Coronary artery (tissue), 2 donors: ENCODE measurements at places on chromosomes 11 and 22.

DNA sequence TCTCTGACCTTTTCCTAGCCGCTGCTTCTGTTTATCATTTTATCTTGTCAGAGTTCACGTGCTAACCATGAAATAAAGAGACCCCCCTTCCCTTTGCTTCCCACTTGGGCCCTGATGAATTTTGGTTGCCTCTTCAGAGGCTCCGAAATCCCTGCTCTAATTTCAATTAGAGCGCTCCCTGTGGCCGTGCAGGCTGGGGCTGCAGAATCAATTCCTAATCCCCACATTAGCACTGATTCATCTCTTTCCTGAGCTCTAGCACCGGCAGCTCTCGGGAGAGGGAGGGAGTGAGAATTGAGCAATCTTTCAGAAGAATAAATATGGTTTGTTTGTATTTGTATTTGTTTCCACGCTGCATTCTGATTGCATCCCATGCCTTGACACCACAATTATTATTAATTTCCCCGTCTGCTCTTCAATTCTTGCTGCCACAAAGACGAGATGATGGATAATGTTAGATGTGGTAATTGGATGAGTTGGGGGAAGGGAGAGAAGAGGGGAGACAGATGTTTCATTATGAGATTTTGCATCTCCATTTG lies 76.9 kb downstream of the NTM start:
- no peak for DNase-seq

DNA sequence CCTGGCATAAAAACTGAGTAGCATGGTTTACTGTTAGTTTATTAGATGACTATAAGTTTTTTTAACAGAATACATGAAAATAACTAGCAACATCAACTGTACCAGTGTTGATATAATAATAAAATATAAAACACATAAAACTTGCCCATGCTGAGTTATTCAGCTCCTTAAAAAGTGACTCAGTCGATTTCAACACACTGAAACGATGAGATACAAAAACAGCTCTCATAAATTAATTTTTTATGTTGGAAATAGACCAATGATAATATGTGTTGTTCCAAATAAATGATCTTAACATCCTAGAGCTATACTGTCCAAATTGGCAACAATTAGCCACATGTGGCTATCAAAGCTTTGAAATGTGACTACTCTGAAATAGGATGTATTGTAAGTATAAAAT lies 15.9 kb downstream of the PDGFD start:
- DNase-seq, result no peak

DNA sequence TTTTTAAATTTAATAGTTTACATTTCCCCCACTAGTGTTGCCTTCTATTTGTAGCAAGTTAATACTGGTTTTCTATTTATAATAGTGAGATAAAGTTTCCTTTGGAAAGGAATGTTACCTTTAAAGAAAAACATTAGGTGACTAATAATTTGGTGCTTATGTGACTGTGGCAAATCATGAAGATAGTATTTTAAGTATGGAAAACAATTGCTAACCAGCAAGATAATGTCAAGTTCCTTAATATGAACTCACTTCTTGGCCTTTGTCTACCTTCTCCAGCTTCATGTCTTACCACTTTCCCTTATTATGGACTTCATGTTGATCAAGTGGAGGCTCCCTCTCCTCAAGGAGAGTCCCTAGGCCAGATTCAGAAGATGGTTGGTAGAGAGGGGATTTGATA lies 27.2 kb downstream of the ARHGEF12 start:
- no peak for DNase-seq

DNA sequence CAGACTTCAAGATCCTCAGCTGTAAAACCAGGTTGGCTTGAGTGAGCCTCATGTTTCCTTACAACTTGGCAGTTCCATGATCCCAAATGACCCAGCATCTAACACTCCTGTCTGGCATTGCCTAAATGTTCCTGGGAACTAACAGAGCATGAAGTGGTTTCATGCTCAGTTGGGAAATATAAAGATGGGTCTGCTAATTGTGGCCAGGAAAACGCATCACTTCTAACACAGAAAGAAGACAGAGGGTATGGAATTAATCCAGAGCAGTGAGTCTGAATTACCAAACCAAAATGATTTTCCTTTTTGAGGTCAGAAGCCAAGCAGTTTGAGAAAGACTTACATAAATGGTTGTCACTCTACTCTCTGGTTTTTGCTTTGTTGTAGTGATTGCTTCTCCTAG lies 60.5 kb upstream of the MMP13 start:
- no peak for DNase-seq

DNA sequence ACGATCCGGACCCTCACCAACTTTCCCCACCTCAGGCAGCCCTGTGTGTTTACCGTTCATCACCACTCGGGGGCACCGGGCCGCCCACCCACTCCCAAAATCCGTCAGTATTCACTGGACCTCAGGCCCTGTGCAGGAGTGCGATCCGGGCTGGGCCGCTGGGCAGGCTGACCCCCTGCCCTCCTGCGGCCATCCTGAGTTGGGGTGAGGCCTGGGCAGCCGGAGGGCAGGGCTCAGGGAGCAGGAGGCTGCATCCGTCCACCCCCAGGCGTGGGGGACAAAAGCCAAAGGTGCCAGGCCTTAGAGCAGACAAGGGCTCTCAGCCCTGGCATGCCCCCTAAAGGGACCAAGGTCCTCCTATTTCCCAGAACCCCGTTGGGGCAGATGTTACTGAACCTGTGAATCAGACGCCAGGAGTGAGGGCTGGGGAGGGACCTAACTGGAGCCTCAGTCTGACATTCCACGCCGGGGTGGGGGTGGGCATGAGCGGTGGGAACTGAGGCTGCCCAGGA lies 16.8 kb upstream of the TMEM191C start:
- no peak for DNase-seq

GRCh38 chr22:29187831-29188230 lies 17.9 kb upstream of the EMID1 start:
- no peak for DNase-seq

DNA sequence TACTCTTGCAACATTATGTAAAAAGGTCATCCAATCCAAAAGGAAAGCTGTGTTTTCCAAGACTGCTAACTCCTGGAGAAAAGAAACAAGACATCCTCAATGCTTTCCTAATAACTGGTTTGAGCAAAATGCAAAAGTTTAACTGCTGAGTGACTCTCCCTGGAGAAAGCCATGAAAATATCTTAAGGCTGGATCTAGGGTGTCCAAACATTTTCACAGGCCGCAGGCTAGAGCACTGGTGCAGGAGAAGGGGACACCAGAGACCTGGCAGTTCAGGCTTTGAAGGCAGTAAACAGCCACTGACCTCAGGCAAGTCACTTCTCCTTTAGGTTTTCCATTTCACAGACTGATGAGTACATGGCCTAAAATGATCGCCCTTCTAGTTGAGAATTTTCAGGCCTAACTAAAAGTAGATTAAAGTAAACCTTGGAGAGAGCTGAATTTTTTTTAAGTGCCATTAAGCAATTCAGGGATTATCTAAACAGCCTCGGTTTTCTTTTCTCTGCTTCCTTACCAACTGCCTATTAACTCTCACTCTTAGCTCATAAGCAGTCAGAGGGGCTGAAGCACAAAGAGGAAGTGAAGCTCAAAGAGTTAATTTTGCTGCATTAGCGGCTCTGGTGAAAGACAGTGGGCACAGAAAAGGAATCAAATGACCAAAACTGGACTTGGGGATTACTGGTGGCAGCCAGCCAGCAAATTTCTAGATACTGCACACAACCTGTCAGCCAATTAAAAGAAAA lies 2.3 kb downstream of the CHKA start:
- DNase-seq, result no peak

GRCh38 chr11:94129512-94130297 lies 1.1 kb downstream of the PANX1 start:
- no peak for DNase-seq

- no peak for DNase-seq
These were observed 5.1 kb upstream of the OSBP2 start for GRCh38 chr22:30689622-30690021.

DNA sequence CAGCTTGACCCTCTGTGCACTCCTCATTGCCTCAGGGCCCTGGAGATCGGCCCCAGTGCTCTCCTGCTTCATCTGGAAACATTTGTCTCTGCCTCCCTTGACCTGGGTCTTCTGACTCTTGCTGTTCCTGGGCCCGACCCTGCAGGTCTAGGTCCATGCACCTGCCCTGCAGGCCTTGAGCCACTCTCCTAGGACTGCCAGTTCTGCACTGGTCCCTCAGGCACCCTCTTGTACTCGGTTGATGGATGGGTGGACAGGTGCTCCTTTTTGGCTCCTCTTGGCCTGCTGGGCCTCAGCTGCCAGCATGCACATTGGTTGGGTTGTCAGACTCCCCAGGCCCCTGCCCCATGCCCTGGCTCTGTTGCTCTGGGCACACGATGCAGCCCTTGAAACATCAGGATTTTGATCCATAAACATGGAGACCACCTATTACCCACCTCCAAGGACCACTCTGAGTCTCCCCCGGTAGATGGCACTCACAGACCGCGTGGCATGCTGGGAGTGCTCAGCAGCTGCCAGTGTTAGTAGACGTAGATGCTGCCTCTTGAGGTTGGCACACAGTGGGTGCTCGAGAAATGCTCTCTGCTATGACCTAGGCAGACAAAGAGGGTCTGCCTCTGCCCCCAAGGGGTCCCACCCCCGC lies 20.2 kb upstream of the ACR start:
- no peak for DNase-seq

DNA sequence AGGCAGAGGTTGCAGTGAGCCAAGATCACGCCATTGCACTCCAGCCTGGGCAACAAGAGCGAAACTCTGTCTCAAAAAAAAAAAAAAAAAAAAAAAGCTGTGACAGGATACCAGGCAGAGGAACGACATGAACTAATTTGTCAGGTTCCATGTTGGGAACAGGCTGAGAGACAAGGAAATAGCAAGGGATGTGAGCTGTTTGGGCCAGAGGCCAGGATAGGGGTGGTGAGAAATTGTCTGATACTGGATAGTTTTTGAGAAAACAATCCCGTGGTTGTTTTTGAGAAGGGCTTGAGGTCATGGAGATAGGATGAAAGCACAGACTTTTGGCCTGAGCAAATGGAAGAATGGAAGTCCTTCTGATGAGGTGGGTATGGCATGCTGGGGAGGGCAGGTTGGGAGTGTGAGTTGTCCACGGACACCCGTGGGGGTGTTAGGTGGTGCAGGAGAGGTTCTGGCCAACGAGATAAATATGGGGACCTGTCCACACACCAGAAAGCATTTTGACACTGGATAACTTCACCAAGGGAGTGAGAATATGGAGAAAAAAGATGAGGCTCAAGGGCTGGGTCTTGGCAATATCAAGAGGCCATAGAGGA lies 13.7 kb downstream of the PIWIL3 start:
- DNase-seq, result no peak

DNA sequence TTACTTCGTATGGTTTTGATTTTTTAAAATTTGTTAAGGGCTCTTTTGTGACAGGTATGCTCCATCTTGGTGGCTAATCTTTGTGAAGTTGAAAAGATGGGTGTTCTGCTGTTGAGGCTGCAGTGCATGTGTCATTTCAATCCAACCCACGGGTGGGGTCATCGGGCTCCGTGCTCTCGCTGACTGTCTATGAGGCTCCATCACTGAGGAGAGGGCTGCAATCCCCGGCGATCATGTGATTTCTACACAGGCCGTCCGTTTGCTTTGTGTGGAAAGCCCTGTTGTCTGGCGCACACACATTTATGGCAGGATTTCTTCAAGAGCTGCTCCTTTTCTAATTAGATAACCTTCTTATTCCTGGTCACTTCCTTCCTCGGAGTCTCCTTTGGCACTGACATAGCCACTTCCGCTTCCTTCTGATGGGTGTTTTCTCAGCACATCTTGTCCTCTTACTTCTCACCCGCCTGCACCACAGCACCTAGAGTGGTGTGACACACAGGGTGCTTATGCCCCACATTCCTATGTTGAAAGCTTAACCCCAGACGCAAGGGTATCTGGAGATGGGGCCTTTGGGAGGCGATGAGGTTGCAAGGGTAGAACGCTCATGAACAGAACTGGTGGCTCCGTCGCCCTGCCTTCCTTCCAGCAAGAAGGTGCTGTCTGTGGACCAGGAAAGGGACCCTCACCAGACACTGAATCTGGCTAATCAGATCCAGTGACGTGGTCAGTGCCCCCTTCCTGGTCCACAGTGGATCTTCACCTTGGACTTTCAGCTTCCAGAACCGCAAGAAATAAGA lies 9.4 kb downstream of the MOB2 start:
- DNase-seq, result no peak

DNA sequence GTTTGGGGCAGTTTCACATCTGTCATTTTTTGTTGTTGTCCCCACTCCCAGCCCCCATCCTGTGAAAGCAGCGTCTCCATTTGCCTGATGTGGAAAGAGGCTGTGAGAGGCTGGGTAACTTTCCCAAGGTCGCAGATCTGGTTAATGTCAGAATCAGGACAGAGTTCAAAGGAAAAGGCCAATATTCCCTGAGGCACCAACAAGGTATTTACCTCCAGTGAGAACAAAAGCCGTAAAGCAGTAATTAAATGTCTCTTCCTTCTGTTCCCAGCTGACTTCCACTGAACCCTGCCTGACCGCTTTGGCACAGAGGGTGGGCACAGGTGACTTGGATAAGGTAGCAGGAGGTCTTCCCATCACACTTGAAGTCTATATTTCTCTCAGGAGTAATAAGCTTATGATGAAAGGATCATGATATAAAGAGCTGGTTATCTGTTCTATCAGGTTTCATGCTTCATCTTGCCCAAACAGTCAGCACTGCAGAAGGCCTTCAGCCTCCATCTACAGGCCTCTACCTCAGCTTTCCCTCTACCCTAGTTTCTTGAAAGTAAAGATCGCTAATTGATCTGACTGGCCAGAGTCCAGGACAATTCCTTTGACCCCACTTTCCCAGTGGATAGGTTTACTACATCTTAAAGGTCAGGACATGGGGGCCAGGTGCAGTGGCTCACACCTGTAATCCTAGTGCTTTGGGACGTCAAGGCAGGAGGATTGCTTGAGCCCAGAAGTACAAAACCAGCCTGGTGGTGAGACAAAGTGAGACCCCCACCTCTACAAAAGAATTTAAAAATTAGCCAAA lies 9.4 kb downstream of the C11orf91 start:
- no peak for DNase-seq

GRCh38 chr11:115885535-115886421 lies 381.6 kb upstream of the CADM1 start:
- no peak for DNase-seq

- DNase-seq, result no peak
These were observed 61.2 kb downstream of the RNF169 start for GRCh38 chr11:74809801-74810200.

- no peak for DNase-seq
These were observed 7.2 kb upstream of the BID start for GRCh38 chr22:17781319-17782031.
